Dorsolateral prefrontal cortex (tissue), 122 donors: ENCODE measurements at places on chromosomes 3 and 15.

- DNase-seq: no peak
These were observed 260.9 kb upstream of the HES1 start for GRCh38 chr3:193874997-193875593.

DNA sequence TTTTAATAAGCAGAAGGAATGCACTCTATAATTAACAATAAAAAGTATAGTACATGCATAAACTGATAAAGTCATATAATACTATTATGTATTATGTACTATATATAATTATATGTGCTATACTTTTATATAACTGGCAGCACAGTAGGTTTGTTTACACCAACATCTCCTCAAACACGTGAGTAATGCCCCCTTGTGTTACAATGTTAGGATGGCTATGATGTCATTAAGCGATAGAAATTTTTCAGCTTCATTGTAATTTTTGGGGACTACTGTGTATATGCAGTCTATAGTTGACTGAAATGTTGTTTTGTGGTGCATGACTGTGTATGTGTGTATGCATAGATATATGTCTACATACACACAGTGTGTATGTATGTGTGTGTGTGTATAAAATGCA is 100.6 kb downstream of the SLMAP start:
- no peak for DNase-seq

GRCh38 chr3:66620296-66620695 is 119.5 kb upstream of the LRIG1 start:
- no peak for DNase-seq

- DNase-seq: no peak
These were observed 75.8 kb downstream of the RPL39L start for GRCh38 chr3:187063286-187064121.

GRCh38 chr3:17151598-17152373 is 267.0 kb downstream of the PLCL2 start:
- no peak for DNase-seq

DNA sequence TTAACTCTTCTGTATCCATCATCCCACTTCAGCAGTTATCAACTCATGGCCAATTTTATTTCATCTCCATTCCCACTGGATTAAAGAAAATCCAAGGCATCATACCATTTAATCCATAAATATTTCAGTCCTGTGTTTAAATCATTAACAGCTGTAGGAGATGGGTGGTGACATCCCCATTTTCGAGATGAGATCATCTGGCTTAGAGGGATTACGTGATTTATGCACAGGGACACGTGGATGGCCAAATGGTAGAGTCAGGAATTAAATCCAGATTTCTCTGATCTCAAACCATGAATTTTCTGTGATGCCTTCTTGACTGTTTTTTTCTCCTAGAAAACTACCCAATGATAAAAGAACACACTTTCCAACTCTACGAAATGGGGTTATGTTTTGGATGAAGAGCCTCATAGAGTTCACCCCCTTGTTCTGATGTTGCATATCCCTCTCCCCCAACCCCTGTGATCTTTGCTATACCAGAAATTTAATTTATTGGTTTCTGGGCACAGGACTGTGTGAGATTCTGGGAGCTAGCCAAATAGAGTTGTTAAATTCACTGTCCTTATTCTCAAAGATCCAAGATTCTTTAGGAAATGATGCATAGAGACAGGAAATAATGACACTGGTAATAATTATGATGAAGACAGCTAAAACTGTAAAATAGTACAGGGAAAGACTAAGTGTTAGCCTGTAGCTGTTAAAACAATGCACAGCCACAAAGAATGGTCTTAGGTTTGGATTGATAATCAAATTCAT is 7.4 kb downstream of the ZNF589 start:
- DNase-seq: no peak

DNA sequence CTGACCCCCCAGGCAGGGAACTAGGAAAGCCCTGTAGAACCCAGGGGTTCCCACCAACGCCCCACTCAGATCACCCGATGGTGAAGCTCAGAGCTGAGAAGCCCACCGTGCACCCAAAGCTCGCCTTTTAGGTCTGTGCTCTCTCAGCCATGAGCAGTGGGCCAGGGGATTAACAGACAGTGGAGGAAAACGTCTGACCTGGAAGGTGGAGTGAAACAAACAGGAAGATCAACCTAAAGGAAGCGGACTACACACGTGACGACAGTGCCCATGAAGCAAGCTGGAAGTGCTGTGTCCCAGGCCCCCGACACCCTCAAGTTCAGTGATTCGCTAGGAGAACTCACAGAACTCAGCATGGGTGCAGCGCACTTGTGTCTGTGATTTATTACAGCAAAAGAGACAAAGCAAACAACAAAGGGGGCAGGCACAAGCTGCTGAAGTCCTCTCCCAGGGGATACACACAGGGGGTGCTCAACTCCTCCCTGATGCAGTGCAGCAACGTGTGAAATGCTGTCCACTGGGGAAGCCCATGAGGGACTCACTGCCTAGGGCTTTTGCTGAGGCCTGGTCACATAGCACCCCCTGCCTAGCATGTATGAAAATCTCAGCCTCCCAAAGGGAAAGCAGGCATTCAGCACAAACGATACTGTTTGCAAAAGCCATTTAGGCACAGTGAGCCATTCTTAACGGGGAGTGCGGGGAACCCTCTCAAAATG is 43.5 kb downstream of the CFAP92 start:
- no peak for DNase-seq

- DNase-seq: no peak
These were observed 41.7 kb downstream of the TCF12 start for GRCh38 chr15:56960116-56960515.
